A172 (cell line): ENCODE measurements at places on chromosomes 2 and 18.
A peak's percentile ranks its signal among the peaks of the same experiment; 100 is the strongest.

DNA sequence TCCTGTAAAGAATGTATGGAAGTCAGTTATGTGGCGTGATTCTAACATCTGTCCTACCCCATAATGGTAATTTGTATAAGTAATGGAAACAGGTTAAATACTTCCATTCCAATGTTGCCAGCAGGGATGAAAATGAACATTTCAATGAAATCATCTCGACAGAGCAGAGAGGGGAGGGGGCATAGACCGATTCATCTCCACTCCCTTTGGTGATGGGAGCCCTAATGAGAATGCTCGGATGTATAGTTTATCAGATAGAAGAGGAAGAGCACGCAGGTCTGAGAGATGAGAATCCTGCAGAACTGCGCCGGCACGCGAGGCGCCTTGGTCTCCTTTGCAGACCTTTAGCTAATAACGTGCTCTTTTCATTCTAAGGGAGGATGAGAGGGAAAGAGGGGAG is 61.4 kb downstream of the TSHZ1 start:
- no peak for DNase-seq

DNA sequence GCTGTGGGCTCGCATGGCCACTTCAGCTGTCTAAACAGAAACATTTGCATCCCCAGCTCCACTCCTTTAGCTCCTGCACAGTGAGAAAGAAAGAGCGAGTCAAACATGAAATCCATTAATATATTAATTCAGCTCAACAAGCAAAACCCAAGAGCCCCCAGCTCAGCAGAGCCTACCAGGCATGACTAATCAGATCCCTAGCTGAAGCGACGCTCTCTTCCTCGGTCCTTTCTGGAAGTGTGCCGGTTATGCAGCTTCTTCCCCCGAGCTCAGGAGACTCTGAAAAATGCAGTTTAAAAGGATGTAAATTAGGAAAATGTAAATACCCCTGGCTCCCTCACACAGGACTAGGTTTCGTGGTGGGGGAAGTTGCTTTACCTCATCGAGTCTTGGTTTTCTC is 221.5 kb downstream of the ANKRD30B start:
- DNase-seq, result no peak

DNA sequence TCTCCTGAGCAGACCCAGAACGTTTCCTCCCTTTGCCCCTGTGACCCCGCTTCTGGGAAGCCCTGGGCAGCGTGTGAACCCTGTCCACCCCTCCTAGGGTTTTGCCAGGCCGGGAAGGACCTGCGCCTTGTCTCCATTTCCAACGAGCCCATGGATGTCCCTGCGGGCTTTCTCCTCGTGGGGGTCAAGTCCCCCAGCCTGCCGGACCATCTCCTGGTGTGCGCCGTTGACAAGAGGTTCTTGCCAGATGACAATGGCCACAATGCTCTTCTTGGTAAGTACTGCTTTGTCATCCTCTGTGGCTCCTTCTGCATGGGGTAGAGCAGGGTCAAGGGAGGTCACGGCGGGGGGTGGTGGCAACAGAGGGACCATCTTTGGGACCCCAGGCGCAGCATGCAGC is 32.5 kb downstream of the GREB1 start:
- DNase-seq, result no peak

DNA sequence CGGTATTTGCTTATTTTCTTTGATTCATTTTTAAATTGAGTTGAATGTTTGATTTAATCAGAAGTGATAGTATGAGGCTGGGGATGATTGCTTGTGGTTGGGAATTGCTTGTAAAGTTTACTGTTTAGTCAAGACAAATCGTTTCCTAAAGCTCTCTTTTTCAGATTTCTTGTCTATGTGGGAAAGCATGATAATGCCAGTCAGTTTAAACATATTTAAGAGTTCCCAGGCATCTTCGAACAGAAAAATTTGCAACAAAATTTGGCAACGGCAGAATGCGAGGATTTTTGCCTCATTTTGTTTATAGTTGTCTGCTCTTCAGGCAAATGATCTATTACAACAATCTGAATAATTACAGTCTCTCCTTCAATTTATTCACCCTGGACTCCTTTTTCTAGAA is 22.5 kb downstream of the EPAS1 start:
- no peak for DNase-seq

- DNase-seq, result no peak
Measured at GRCh38 chr2:105598829-105599698, 145.6 kb upstream of the NCK2 start.

GRCh38 chr2:127067620-127068350 is 39.2 kb downstream of the BIN1 start:
- DNase-seq, result peak; percentile 75

GRCh38 chr2:88628571-88628939 is 1.3 kb upstream of the EIF2AK3 start:
- DNase-seq, result no peak

DNA sequence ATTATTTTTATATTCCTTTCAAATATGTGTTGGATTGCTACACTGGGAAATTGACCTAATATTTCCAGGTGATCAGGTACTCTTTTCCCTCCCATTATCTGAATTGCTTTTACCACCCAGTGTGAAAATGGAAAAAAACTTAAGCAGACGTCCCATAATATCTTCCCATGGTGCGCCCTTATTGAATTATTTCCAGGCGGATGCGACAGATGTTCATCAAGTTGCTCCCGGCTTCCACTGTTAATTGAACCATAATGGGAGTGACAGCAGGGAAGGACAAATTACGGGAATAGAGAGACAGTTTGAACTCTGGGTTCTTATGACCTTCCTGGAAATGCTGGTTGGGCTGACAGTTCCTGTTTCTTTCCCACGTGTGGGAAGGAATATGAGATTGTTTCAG is 93.3 kb downstream of the THSD7B start:
- DNase-seq, result no peak

DNA sequence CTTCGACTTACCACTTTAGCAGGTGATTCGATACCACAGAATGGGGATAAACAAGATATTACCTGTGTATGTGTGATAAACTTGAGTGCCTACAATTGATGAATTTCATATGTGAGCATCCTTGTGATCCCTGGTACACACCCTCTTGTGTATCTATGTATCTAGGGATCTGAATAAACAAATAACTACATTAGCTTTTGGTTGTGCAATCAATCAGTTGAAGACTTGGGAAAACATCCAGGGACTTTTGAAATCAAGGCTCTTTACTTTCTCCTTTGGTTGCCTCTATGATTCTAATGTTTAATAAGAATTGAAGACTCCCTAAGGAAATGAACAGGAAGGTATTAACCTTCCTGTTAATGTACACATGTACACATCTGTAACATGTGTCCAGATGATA is 97.3 kb upstream of the DCC start:
- DNase-seq, result no peak

- DNase-seq, result no peak
Measured at GRCh38 chr18:62974388-62974787, 259.0 kb downstream of the PHLPP1 start.

DNA sequence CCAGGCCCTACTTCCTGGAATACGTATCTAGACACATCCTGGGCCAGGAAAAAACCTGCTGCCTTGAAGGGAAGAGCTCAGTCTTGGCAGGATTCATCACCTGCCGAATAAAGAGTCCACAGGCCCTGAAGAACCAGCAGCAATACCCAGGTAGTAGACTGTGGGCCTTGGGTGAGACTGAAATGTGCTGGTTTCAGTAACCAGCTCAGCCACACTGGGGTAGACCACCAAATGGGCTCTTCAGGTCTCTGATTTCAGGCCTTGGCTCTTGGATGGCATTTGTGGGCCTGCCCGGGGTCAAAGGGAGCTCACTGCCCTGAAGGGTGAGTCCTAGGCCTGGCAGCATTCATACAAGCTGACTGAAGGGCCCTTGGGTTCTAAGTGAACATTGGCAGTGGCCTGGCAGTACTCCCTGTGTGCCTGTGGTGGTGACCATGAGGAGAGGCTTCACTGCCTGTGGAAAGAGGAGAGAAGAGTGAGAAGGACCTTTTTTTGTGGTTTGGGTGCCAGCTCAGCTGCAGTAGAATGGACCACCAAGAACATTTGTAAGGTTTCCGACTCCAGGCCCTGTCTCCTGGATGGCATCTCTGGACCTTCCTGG is 175.1 kb downstream of the ANKRD30B start:
- DNase-seq, result no peak

DNA sequence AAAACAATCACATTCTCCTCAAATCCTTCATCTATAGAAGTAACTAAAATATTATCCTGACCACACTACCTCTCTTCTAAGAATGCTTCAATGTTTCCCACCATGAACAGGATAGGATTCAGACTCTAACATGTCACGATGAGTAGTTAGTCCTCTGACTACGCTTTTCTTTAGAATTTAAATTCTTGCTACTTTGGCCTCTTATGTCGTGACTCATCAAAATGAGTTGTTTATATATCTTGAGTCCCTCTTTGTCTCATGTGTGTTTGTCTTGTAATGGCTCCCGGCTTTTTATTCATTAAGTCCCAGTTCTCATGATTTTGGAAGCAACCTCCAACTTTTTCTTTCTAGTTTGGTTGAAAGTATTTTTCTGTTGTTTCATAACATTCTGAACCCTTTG is 1289.2 kb downstream of the DSC3 start:
- DNase-seq, result peak; percentile 7

- peak; percentile 50 for DNase-seq
Measured at GRCh38 chr2:180208841-180209240, 201.7 kb upstream of the CWC22 start.

DNA sequence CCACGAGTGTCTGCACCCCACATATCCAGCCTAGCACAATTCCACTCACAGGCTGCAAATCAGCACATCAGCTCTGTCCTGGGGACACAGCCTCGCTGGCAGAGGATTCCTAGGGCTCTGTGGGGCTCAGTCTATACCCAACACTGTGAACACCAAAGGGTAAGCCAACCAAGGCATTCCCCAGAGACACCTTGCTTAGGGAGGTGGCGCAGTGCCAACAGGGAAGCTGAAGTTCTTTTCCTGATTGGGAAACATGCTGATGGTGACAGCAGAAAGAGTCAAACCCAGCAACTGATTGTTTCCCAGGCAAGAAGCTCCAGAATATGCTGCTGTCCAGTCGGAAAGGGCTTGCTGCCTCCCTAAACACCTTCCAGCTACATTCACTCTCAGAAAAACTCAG is 55.8 kb downstream of the TTC32 start:
- no peak for DNase-seq

- DNase-seq, result peak; percentile 99
Measured at GRCh38 chr2:113818382-113818951, 62.0 kb upstream of the SLC35F5 start.

DNA sequence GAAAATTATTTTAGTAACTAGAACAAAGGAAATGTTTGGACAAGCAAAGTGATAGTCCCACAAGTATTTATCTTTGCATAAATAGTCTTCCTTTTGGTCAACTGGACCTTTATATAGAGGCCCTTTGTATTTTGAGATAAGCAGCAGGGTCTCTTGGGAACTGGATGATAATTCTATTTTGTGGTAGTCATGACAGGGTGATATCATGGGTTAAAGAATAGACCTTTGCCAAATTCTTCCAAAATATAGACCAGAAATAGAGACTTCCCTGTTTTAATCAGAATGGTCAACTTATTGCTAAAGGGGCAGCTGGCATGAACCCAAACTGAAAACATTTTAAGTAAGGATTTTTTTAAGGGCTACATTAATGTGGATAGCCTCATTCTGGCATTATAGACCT is 10.5 kb downstream of the PLEK start:
- DNase-seq, result no peak

- no peak for DNase-seq
Measured at GRCh38 chr2:111652038-111652437, 232.0 kb downstream of the ANAPC1 start.

DNA sequence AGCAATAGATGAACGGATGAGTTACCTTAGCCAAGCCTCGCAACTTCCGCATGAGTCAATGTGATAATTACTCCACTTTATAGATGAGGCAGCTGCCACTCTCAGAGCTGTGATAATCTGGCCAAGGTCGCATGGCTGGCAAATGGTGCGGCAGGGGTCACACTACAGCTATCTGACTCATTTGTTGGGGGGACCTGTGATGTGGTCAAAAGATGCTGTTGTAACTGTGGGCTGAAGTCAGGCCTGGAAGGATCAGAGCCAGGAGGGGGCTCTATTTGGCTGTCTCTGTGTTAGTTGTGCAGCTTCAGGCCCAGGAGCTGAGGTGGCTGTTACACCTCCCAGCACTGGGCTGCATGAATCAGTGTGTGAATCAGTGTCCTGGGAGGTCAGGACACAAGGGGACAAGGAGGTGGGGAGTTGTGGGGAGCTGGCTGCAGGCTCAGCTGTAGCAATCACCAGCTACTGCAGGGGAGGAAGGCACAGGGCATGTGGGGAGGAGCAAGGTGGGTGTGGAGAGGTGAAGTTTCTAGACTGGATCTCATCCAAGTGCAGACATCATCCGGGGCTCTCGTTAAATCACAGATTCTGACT is 33.1 kb downstream of the NGEF start:
- DNase-seq, result peak; percentile 94

DNA sequence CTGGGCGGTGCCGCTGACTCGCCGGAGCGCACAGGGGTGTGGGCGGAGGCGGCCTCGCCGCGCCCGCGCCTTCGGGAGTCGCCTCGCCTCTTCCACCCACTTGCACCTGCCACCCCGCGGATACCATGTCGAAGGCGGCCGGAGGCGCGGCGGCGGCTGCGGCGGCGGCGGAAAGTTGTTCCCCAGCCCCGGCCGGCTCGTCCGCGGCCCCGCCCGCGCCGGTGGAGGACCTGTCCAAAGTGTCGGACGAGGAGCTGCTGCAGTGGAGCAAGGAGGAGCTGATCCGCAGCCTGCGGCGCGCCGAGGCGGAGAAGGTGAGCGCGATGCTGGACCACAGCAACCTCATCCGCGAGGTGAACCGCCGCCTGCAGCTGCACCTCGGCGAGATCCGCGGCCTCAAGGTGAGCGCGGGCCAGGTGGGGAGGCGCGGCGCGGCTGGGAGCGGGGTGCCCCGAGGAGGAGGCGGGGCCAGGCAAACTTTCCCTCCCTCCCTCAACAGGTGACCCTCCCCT is 766 bp downstream of the CCDC85A start:
- no peak for DNase-seq

DNA sequence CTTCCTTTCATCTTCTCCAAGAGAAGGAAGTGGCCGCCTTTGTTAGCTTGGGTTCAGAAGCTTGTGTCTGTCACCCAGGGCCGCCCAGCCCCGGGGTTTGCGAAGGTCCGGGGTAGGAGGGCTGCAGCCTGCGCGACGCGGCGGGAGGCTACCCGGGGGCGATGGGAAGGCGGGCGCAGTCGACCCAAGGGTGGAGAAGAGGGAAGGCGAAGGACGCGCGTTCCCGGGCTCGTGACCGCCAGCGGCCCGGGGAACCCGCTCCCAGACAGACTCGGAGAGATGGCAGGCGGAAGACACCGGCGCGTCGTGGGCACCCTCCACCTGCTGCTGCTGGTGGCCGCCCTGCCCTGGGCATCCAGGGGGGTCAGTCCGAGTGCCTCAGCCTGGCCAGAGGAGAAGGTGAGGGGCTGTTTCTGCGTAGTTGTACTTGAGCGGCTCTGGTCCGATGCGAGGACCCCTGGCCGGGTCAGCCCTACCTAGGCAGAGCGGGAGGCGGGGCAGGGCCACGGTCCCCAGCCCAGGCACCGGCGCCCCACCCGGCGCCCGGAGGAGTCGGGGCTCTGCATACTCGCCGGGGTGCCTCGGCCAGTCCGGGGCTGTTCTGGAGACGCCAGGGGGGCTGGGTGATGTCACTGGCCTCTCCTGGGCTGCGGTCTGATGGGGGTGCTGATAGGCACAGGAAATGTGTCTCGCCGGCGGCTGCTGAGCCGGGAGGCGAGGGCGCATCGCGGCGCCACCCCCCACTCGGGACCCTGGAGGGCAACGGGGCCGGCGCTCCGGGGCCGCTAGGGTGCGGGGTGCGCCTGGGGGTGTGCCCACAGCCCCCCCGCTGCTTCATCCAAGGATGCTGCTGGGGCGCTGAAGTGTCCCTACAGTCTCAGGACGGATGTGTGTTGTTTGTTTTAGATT is at the start of gene QPCT:
Gene QPCT (plus strand): TSS at position 178 of the 909 bp plus-strand sequence. CDS start 102 bp downstream, at position 280.
- DNase-seq, result peak; percentile 78
